Activated CD4-positive, CD25-positive, alpha-beta regulatory T cell treated with anti-CD3 and anti-CD28 coated beads, Interleukin-2, amount 50 U/mL, for 16 hours (primary cell): ENCODE measurements at places on chromosomes 16 and 17.

GRCh38 chr16:79728048-79728922, 127.7 kb upstream of the MAF start:
- DNase-seq = no peak

DNA sequence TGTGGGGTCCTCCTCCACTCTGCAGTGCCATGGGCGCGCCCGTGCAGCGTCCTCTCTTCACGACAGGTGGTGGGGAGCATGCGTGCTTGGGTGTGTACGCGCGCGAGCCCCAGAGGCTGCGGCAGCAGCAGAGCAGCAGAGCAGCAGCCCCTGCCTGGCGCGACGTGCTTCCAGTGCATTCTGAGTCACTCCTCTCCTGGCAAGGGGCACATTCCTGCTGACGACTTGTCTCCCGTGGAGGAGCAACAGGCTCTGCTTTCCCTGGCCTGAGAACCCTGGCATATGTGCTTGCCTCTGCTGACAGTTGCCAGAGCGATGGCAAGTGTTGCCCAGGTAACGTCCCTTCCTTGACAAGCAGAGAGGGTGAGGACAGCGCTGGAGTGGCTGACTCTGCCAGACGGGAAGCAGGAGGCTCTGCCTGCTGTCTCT, 133.8 kb upstream of the PLCG2 start:
- DNase-seq = no peak

GRCh38 chr17:82278786-82279391, 5.4 kb upstream of the CSNK1D start:
- DNase-seq = no peak

- DNase-seq = no peak
Measured at GRCh38 chr16:20791923-20792612, 14.2 kb downstream of the ERI2 start.

- DNase-seq = no peak
Measured at GRCh38 chr17:68860941-68861340, 94.3 kb downstream of the ABCA8 start.

- DNase-seq = no peak
Measured at GRCh38 chr17:29444589-29444988, 54.4 kb downstream of the TAOK1 start.

DNA sequence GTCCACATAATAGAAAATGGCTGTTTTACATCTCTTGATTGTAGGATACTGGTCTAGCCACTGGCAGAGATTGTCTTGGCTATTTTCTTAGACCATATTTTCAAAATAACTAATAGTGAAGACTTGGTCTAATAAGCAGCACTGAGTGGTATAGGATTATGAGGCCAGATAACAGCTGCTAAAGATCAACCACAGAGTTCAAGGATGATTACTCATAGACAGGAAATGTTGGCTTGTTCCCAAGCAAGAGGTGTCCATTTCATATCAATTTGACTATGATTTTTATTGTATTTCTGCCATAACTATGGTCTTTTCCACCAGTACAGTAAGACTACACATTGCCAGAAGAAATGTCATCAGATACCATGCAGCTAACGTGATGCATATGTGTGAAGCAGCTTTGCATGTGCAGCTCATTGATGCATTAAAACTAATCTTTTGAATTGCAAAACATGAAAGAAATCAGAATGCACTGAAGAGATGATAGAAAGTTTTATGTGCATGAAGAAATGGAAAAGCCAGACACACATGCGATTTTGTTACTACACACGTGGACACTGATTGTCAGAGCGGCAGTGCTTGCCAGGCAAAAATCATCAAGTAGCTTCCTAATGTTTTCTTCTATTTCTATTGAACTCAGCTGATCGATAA, 693.3 kb downstream of the CDH11 start:
- DNase-seq = no peak

GRCh38 chr17:63278728-63279442, 167.2 kb downstream of the CYB561 start:
- DNase-seq = no peak

GRCh38 chr16:80468029-80468428, 72.8 kb upstream of the DYNLRB2 start:
- no peak for DNase-seq

GRCh38 chr16:66247516-66248481, 118.7 kb upstream of the CDH5 start:
- no peak for DNase-seq

DNA sequence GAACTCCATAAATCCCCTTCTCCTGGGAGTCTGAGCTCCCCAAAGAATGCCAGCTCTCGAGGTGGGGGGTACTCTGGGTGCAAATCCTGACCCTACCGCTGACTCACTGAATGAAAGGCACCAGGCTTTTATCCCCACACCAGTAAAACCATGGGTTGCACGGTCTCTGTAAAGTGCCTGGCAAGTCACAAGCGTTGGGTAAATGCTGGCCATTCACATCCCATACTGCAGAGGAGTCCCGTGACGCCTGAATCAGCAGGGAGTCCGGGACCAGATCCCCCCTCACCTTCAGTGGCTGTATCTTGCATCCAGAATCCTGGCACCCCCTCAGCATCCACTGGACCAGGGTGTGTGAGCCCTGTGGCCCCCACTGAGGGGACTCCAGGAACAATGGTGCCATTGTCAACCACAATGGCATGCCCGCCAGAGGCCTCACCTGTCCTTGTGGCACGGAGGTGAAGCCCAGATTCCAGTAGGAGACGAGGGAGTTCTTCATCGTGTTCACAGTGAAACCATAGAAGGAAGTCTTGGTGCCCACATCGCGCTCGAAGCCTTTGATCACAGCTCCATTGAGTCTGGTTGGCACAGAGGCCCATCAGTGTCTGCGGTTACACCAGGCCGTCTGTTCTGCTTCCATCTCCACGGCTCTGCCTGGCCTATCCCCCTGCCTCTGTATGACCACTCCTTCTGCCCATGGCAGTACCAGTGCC, 13.3 kb downstream of the ST6GALNAC2 start:
- no peak for DNase-seq

DNA sequence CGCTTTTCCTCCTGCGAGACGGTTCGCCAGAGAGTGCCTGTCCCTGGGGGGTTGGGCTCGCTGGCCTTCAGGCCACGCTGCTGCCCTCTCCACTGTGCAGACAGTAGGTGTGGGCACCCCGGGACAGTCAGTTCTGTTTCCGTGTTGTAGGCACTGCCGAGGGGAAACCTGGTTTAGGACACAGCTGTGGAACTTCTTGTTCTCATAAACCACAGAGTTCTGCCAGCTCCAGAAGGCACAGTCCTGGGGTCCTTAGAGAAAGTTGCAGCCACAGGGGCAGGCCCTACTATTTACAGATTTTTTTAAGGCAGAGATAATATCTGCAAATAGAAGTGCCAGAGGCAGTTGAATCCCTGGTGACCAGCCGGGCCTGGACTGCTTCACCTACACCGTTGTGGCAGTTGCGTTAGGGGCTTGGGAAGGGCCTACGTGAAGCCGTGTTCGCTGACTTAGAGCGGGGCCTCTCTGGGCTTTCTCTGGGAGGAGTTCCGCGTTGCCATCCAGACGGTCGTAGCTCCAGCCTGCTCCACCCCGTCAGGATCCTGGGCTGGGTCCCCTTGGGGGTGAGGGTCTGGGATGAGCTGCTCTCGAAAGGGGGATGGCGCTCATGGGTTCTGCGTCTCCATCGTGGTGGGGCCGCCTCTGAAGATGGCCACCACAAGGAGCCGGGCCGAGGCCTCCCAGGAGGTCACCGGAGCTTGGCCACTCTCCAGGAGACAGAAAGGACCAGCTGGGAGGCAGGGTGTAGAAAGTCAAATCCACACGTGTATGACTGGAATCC, 126.3 kb downstream of the BANP start:
- DNase-seq = no peak

DNA sequence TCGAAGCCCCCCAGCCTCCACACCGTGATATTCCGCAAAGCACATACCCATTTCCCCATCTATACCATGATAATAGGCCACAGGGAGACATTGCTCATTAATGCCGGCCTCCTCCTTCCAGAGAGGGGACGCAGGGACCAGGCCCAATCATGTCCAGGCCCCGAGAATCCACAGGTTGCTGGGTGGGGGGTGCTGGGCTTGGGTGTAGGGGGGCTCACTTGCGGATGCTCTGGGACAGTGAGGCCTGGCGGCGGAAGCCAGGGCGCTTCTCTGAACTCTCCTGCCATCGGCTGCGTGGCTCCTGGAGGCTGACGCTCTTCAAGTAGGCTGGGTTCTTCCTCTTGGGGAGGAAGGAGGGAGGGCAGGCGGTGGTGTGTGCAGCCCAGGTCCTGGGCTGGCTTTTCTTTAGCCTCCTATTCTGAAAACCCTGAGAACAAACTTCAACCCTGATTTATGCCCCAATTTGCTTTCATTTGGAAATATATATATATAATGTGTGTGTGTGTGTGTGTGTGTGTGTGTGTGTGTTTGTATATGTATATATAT, 12.2 kb downstream of the AANAT start:
- no peak for DNase-seq

- DNase-seq = no peak
Measured at GRCh38 chr17:52383493-52384100, 225.1 kb upstream of the CA10 start.

- no peak for DNase-seq
Measured at GRCh38 chr17:59845595-59846393, 46.9 kb downstream of the TUBD1 start.

GRCh38 chr16:79155471-79155870, 445.1 kb downstream of the MAF start:
- DNase-seq = no peak

- DNase-seq = no peak
Measured at GRCh38 chr16:717450-718245, 2.7 kb downstream of the METRN start.

DNA sequence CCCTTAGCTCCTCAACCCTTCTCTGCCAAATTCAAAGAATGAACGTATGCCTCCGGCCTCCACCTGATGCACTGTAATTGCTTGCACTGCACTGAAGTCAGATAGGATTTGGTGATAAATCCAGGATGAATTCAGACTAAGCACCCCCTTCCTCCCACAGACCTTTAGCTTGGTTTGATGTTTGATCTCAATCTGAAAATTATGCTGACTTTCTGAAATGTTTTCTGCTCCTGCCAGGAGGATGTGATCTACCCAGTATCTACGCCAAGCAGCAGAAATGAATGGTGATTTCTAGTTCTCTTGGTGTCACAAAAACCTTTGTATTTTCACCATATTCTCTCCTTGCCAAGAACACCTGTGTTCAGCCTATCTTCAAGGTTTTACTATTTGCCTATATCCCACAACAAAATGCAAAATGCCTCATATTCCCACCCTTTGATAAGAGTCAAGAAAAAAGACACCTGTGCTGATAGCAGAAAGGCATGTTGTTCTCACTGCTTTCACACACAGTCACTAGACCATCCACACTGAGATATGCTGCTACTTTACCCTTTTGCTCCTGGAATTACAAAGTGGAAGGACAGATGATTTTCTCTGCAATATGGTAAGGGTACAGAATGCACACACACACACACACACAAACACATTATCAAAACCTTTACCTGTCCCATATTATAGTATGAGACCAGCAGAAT, 14.7 kb downstream of the RFFL start:
- DNase-seq = no peak

- DNase-seq = no peak
Measured at GRCh38 chr16:78249832-78250231, 150.4 kb downstream of the WWOX start.

DNA sequence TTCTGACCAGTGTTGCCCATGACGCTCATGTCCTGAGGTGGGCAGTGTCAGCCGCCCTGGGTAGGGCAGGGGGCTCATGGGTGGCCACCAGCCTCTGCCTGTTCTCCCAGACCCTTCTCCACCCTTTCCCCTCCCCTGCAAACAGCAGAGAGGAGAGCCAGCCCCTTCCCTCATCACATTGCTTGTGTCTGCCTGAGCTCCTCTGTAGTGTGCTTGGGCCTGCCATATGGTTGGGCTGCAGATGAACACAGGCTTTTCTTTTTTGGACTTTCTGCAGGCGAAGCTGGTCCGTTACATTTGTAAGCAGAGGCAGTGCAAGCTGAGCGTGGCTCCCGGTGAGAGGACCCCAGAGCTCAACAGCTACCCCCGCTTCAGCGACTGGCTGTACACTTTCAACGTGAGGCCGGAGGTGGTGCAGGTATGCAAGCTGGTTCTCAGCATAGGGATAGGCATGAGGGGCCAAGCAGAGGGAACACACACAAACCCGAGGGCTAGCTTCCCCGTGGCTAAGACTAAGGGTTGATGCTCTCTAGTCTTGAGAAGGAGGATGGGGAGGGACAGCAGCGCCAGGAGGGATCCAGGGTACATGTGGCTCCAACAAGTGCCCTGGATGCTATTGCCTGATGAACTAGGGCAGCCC, 80.6 kb upstream of the LGALS9 start:
- DNase-seq = no peak
